Activated CD8-positive, alpha-beta memory T cell treated with anti-CD3 and anti-CD28 coated beads for 24 hours (primary cell): ENCODE measurements at places on chromosomes 16 and 17.

DNA sequence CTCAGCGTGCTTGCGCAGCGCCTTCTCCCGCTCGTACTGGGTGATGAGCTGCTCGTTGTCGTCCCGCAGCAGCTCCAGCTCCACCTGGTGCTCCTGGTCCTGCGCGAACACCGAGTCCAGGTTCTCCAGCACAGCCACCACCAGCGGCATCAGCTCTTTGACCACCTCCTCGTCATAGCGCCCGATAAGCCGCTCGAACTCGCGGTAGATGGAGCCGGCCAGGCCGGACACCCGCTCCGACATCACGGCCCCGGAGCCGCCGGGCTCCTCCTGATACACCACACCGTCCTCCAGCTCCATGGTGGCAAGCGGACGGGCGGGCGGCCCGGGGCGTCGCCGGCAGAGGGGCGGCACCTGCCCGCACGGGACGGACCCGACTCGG, 320 bp downstream of the SPAG9 start:
- no peak for DNase-seq

- no peak for DNase-seq
Measured at GRCh38 chr17:41354536-41354935, 3.9 kb upstream of the KRT33A start.

DNA sequence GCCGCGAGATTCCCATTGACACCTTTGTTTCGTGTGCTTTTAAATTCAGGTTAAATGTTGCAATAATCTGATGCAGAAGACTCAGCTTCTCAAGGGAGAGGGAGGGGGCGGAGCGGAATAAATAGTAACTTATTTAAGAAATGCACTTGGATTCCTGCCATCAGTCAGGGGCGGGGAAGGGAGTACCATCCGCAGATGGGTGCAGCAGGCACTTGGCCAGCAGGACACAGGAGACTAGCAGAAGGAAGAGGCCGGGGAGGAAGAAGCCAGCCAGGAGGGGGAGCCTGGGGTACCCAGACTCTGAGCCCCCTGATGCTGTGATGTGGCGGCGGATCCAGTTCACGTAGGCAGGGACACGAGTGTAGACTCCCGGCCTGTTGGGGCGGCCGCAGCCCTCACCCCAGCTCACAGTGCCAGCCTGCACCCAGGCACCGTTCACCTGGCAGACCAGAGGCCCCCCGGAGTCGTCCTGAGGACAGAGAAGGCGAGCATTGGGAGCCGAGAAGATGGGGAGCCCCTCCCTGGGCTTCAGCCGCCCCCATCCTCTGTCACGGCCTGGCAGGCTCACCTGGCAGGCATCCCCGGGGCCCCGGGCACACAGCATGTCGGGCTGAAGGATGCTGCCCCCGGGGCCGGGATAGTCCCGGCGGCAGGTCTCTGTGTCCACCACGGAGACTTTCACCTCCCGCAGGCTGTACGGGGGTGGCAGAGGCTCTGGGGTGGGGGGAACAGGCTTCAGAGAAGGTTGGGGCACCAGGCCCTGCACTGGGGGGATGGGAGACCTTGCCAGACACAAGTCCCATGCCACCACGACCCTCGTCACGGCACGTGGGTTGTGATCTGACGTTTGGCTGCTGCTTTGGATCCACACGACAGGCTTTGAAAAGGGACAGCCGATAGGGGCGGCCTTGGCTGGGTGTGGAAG, 3.2 kb downstream of the TPSG1 start:
- no peak for DNase-seq

- no peak for DNase-seq
Measured at GRCh38 chr16:57356547-57356946, 2.0 kb upstream of the CCL22 start.

DNA sequence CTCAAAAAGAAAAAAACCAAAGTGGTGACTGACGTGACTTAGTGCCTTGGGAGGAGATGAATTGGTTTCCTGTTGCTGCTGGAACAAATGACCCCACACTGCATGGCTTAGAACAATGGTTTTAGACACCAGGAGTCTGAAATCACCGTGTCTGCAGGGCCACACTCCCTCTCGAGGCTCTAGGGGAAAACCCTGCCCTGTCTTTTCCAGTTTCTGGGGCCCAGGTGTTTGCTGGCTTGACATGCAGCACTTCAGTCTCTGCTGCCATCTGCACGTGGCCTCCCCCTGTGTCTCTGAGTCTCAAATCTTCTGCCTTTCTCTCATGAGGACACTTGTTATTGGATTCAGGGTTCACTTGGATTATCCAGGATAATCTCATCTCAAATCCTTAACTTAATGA, 323.8 kb upstream of the TNRC6C start:
- no peak for DNase-seq

- peak; percentile 74 for DNase-seq
Measured at GRCh38 chr17:65559804-65560627, 1.4 kb downstream of the AXIN2 start.

DNA sequence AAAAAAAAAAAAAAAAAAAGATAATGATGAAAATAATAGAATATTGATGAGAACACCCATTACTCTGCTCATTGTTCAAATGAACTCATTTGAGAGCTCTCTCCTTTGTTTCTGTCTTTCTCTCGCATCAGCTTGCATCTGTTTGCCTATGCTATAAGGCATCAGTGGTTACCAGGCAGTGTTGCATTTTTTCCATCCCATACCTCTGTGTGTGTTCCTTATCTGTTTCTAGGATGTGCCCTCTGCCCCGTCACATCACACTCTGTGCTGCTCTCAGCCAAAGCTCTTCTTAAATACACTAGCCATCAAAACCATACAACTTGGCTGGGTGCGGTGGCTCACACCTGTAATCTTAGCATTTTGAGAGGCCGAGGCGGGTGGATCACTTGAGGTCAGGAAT, 568.2 kb downstream of the WWOX start:
- DNase-seq, result no peak

DNA sequence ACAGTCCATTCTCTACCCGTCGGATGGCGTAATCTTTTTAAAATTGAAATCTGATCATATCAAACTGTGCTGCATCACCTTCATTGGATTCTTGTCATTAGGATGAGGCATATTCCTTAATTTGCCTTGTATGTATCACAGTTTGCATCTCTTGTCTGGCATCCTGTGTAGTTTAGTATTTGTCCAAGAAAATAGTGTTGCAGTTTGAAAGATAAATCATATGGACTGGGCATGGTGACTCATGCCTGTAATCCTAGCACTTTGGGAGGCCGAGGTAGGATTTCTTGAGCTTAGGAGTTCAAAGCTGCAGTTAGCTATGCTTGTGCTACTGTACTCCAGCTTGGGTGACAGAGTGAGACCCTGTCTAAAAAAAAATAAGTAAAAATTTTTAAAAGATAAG, 5.8 kb upstream of the RSL1D1 start:
- no peak for DNase-seq

GRCh38 chr17:4270736-4271135, 7.0 kb upstream of the ANKFY1 start:
- DNase-seq, result no peak

DNA sequence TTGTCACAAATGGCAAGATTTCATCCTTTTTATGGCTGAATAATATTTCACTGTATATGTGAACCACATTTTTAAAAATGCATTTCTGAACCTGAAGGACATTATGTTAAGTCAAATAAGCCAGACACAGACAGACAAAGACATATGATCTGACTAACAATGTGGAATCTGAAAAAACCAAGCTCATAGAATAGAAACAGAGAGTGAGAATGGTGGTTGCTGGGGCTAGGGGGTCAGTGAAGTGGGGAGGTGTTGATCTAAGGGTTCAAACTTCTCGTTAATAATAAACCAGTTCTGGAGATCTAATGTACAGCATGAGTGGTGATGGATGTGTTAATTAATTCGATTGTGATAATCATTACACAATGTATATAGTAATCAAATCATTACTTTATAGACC, 475.1 kb downstream of the WWOX start:
- no peak for DNase-seq

DNA sequence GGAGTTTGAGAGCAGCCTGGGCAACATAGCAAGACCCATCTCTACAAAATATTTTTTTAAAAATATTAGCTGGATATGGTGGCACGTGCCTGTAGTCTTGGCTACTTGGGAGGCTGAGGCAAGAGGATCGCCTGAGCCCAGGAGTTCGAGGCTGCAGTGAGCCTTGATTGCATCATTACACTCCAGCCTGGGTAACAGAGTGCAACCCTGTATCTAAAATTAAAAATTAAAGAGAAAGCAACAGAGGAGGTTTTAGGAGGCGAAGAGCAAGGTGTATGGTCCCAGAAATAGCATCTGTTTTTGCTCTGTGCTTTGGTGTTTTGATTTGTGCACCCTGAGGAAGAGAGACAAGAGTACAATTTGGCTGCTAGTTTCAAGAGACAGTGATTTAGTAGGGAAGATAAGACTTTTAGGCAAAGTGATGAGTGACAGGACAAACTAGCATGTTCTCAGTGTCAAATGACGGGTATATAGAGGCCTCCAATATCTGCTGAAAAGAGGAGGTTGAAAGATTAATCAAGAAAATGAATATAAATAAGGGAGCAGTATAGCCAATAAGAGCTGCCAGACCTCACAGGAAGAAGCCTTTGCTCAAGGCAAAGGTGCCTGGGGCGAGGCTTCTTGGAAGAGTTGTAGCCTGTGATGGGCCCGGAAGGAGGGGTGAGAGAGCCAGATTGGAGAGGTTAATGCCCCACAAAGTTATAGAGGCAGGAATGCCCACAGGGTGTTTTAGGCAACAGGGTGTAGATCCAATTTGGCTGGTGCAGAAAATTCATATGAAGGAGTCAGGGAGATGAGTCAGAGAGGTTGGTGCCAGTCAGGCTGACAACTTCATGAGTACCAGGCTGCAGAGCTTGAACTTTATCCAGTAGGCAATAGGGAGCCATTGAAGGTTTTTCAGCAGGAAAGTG, 11.4 kb downstream of the HLF start:
- no peak for DNase-seq

DNA sequence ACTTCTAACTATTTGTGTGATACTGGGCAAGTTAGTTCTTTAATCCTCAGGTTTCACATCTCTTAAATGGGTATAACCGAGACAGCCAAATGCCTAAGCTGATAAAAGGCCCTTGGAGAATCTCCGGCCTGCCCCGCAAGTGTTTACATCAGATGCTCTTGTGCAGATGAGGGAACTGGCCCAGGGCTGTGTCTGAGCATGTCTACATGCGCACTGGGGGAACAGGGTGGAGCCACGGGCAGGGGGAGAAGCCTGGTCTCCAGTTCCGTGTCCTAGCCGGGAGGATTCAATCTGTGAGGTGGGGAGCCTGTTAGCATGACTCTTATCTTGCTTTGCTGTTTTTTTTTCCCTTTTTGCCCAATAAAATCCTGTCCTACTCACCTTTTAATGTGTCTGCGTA, 222.9 kb downstream of the CDH8 start:
- no peak for DNase-seq

DNA sequence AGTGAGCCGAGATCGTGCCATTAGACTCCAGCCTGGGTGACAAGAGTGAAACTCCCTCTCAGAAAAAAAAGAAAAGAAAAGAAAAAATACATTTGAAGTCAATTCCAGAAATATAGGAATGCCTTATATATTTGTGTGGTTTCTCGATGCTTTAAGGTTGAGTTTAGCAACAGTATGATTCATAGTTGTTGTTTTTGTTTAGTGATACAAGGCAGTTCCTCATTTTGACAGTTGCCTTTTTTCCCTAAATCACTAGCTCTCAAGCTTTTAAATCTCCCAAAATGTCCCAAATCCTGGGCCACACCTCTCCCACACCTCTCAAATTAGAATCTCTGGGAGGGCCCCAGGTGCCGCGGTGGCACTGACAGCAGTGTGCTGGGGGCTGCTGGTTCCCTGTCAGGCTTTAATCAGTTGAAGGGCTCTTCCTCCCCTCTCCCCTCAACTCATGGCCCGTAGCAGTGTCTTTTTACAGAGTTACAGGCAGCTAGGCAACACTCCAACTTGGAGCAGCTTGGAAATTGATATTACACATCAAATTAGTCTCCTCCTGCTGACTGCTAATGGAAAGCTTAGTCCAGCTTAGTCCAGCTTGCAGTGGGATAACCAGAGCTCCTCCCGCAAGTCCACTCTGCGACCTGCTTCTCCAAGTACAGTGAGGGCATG, 58.4 kb downstream of the EPN2 start:
- DNase-seq, result no peak

DNA sequence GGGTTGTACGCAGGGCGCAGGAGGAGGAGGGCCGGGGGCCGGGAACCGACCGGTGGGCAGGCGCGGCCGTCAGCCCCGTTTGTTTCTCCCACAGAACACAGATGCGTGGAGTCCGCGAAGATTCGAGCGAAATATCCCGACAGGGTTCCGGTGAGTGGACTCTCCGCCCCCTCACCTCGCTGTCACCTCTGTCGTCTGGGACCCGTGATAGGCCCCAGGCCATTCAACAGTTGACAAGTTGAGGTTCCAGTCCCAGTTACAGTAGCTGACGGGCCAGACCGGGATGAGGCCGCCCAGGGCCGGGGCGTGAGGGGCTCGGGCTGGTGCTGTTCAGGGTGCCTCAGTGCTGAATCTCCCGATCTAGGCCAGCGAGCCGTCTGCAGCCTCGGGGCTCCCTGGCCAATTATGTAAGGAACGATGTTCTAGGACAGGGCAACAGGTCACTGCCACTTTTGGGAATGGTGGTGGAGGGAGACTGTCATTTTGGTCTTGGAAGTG, 628 bp downstream of the GABARAPL2 start:
- DNase-seq, result peak; percentile 60

DNA sequence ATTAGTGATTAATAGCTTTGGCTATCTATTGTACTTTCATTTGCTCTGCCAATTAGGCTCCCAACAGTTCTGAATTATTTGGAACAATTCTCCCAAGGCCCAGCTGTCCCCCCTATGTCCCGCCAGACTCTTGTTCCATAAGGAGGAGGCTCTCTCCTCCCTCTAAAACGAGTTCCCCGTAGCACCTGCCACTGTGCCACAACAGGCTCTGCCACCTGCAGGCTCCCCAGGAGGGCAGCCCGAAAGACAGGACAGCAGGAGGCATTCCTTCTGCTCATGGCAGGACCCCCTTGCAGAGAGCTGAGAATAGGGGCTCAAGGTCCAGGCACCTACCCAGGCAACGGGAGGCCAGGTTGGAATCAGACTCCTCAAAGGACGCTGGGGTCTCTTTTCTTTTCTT, 9.0 kb downstream of the PITPNM3 start:
- DNase-seq, result no peak

DNA sequence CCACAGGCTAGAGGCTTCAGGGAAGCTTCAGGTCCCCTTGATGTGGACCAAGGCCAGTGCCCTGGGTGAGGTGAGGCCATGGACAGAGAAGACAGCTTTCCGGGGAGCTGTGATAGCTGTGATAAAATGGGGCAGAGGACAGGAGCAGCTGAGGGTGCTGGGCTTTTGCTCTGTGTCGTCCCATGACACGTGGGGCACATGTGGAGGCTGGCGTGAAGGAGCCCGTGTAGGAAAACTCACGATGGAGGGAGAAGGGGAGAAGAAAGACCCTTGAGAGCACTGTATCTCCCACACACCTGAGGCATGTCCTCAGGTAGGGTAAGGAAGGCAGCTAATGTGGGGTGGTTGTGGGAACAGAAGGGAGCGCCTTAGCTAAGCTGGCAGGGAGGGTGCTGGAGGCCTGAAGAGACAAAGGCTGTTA, 21.3 kb downstream of the B9D1 start:
- DNase-seq, result no peak

GRCh38 chr17:79047923-79048825, 24.2 kb downstream of the C1QTNF1 start:
- no peak for DNase-seq

- DNase-seq, result no peak
Measured at GRCh38 chr16:73056921-73057290, 9.0 kb upstream of the ZFHX3 start.

- peak; percentile 21 for DNase-seq
Measured at GRCh38 chr17:2990396-2990795, 73.0 kb downstream of the OR1D5 start.

GRCh38 chr16:79991969-79992368, 391.4 kb upstream of the MAF start:
- no peak for DNase-seq
